CD4-positive, alpha-beta T cell treated with Interferon gamma for 1 hour (primary cell): ENCODE measurements at places on chromosomes 2 and 18.
A peak's percentile ranks its signal among the peaks of the same experiment; 100 is the strongest.

DNA sequence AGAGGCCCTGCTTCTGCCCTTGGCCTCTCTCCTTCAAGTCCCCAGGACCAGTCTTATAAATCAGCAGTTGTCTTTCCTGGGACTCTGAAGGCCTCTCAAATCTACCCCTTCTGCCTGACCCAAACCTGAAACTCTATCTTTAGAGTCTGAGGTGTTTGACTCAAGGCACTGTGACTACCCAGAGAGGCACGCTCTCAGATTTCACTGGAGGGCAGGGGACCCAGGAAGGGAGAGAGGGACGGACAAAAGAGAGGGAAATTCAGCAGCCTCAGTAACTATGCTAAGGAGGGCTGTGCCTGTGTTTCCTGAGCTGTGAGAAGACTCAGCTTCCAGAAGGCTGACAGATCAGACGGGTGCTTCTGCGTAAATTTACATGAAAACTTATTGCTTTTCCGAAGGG lies 217.8 kb downstream of the HAUS1 start:
- DNase-seq, result no peak

DNA sequence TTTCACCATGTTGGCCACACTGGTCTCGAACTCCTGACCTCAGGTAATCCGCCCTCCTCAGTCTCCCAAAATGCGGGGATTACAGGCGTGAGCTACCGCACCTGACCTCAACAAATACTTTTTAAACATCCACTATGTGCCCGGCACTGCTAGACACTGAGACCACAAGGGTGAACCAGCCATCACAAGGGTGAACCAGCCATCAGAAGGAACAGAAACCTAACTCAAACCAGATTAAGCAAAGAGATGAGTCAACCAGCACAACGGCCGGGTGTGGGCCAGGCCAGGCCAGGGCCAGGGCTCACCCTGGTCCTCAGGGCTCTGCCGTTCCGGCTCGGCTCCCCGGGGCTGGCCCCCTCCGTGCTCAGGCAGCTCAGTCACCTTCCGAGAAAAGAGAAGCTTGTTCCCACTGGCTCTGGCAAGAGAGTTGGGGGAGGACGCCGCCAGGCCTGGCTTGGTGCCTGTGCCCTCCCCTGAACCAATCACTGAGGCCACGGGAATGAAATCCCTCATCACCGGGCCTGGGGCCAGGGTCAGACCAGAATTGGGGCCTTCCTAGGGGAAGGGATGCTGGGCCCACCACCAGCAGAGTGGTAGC lies 4.4 kb downstream of the TEX44 start:
- peak; percentile 77 for DNase-seq

DNA sequence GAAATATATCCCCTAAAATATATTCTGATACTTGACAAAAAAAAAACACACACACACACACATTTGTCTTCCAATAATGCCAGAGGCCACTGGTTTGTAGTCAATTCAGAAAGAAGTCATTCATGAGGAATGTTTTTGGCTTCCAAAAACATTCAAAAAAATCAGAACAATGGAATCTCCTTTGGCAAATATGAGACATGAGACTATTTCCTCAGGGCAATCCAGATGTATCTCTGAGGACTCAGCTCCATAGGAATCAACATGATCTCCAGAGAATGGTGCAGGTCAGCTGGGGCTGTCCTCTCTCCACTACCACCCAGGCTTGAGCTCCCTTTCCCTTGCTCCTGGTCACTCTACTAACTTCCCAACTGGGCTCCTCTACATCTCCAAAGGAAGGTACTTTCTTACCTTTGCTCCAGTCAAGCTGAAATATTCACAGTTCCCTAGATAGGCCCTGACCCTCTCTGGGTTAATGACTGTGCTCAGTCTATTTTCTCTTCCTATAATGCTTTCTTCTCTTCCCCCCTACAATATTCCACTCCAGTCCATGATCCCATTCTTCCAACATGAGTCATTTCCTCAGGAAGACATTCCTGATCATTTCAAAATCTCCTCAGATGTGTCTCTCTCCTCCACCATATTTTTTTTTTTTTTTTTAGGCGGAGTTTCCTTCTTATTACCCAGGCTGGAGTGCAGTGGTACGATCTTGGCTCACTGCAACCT lies 145.3 kb downstream of the C1D start:
- no peak for DNase-seq

DNA sequence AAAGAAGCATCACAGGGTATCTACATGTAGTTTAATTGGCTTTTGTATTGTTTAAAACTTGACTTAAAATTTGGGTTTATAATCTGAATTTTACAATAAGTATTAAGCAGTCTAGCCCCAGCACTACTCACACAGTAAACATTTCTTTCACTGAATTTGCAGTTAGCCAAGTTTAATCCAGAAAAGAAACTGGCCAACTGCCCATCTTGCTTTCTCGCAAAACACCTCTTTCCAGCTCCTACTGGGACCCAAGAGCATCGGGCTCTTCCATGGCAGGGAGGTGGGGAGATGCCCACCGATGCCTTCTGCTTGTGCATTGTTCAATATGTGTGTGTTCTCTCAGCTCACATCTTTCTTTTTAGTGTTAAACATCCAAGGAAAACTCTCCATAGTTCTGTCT lies 212.8 kb upstream of the BOD1L2 start:
- DNase-seq, result no peak

DNA sequence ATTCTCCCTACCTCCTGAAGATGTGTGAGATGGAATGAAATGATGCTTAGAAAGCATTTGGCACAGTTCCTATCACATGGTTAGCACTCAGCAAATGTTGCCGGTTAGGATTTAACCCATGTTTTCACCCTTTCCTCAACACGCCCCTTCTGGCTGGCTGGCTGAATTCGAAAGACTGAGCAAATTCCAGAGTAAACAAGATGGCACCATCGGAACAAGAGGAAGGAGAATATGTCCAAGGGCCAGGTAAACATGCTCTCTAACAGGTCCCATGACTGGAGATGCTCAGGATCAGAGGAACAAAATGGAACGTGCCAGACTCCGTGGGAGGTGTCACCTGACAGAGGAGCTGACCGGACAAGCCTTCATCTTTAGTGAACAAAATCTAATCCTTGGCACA lies 145.6 kb downstream of the ANKRD44 start:
- no peak for DNase-seq

- no peak for DNase-seq
Observed at GRCh38 chr2:28074137-28074536, 183.6 kb downstream of the BABAM2 start.

GRCh38 chr2:8654483-8654882 lies 27.4 kb upstream of the ID2 start:
- DNase-seq, result no peak

GRCh38 chr18:55737266-55737665 lies 149.3 kb upstream of the TCF4 start:
- DNase-seq, result no peak

- DNase-seq, result no peak
Observed at GRCh38 chr2:142525720-142526119, 351.7 kb upstream of the KYNU start.

GRCh38 chr18:34647251-34647650 lies 62.8 kb upstream of the DTNA start:
- no peak for DNase-seq

- no peak for DNase-seq
Observed at GRCh38 chr2:191866675-191867506, 20.0 kb upstream of the CAVIN2 start.

- DNase-seq, result no peak
Observed at GRCh38 chr18:62420151-62420512, 95.0 kb downstream of the TNFRSF11A start.

- DNase-seq, result no peak
Observed at GRCh38 chr18:6203791-6204190, 210.9 kb downstream of the L3MBTL4 start.

DNA sequence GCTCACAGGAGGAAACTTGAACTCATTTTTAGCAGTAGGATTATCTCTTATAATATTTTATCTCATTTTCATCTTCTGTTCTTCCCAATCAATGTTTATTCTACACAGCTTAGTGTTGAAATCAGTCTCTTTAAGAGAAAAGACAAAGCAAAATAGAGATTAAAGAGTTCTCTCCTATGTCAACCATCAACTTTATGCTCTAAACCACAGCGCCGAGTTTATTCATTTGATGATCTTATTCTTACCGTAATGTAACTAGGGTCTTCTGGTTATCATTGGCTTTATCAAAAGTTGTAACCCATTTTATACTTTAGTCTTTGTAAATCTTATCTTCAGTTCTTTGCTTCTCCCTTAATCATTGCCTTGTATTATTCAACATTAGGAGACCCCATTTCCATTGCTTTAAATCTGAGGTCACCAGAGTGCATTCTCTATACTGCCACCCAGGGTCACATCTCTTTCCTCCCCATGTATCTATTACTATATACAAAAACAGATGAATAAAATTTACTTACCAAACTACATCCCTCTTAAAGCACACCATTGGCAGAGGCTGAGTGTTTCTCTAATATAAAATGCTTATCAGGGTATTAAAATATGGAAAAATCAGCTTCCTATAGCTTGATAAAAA lies 22.8 kb upstream of the ERMN start:
- no peak for DNase-seq

DNA sequence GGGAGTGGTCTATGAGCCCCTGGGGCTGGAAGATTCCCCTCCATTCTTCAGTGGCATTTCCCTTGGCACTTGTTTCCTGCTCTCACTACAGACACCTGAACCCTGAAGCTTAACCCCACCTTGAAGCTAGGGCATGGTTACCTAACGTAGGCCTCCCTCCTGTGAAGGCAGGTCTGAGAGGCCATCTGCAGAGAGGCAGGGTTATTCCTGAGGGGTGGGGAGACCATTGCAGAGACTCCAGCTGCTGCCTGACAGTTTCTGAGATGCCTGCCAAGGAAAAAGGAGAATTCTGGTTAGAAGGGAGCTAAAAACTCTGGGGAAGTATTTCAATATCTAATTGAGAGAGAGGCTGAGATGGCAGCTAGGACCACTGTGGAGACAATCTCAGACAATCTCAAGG lies 119.3 kb upstream of the NDUFV2 start:
- DNase-seq, result no peak

DNA sequence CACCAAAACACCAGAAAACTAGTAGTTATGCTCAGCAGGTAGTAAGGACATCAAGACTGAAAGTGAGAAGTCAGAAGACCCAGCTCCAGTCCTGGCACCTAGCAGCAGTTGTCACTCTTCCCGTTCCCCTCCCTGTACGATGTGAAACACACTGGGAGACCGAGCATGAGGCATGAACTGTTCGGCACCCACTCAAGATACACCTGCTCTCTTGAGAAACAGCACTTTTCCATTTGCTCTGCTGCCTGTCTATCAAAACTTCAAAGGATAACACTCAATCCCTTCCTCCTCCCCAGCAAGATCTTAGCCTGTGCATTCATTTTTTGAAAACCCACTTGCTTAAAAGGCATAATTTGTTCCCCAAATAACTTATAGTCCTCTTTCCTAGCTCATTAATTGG lies 123.9 kb downstream of the PLEKHM3 start:
- no peak for DNase-seq

GRCh38 chr2:25159949-25160348 lies 8.4 kb downstream of the POMC start:
- DNase-seq, result no peak

DNA sequence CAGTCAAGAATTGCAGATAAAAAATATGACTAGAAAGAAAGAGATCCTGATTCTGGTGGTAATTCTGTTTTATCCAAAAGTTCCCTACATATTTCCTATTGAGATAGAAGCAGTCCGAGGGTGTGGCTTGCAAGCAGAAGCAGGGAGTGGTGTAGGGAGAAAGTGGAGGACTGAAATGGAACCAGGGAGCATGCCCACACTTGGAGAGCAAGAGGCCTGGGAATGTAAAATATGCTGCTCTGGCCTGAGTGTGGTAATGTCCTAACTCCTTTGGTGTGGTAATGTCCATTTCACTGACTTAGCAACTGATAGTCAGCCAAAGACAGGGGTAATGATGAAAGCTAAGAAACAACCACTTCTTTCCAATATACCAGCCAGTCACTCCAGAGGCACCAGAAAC lies 30.1 kb upstream of the FMNL2 start:
- DNase-seq, result no peak

DNA sequence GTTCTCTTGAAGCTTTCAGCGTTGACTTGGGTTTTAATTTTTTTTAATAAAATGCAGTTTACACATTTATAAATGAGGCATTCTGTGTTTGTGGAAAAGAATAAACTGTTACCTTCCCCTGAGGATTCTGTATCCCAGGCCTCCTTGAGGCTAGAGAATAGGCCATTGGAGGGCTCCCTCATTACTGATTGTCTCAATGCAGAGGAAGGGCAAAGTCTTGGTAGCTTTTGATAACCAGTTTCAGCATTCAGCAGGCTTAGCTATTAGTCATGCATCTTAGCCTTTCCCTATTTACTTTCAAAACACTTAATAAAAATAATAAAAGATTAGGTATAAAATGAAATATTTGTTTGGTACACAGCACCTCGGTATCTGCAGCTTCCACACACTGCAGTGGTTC lies 58.1 kb upstream of the OTX1 start:
- no peak for DNase-seq

DNA sequence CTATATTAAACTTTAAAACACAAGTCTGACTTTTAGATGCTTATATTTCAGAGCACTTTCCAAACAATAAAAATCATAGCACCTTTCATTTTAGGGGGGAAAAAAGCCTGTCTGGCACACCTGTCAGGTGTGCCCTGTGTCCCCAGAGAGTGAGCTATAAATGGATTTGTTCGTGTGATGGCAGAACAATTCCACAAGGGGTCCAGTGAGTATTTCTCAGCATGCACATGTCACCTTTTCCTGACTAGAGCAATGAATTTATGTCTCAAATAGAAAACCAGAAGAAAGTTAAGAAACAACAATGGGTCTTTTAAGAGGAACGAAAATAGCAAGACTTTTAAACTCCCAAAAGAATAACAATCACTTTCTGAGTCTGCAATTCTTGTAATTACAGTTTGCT lies 55.9 kb downstream of the ACVR1C start:
- no peak for DNase-seq

GRCh38 chr2:134402410-134402809 lies 148.5 kb downstream of the MGAT5 start:
- DNase-seq, result no peak

GRCh38 chr2:51510303-51510702 lies 478.4 kb upstream of the NRXN1 start:
- no peak for DNase-seq

DNA sequence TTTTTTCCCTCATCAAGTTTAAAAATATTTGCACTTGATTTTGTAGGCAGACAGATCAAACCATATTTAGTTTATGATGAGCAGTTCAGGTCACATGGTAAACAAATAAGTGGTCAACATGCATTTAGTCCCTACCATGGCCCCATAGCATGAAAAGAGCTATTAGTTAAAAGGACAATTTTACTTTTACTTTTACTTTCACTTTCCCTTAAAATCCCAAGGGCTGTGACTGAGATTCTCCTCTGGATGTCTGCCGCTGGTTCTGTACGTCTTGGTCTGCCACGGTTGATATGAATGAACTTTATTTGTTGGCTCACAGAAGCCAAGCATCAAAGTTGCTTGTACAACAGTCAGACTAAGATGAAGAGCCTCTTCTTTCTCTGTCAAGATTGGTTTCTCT lies 626.2 kb upstream of the CDH7 start:
- no peak for DNase-seq
